Mammary epithelial cell (primary cell): ENCODE measurements at places on chromosomes 12 and 14. TPM values are rescaled to one million over a fixed set of nuclear protein-coding genes. Genes with fewer than 3 reads are reported as not detected.

The SAMD15 gene
- 0.37 TPM for polyA plus RNA-seq

The HOXC9 gene
- polyA plus RNA-seq: 2.9 TPM

The FBXO34 gene
- polyA plus RNA-seq: 12.2 TPM

The HPD gene
- polyA plus RNA-seq: 0.03 TPM

The MYL6B gene
- polyA plus RNA-seq: 50.1 TPM

The C14orf93 gene
- polyA plus RNA-seq: 6.7 TPM

The EIF5 gene
- polyA plus RNA-seq: 337 TPM

The CEBPE gene
- polyA plus RNA-seq: not detected

GRCh38 chr14:58771016-58771415 is 133.3 kb downstream of the DACT1 start:
- no peak for DNase-seq

- no peak for DNase-seq
These were observed 39.1 kb downstream of the ADCK1 start for GRCh38 chr14:77838831-77839511.

- no peak for DNase-seq
These were observed 20.9 kb downstream of the DLGAP5 start for GRCh38 chr14:55170526-55170925.

DNA sequence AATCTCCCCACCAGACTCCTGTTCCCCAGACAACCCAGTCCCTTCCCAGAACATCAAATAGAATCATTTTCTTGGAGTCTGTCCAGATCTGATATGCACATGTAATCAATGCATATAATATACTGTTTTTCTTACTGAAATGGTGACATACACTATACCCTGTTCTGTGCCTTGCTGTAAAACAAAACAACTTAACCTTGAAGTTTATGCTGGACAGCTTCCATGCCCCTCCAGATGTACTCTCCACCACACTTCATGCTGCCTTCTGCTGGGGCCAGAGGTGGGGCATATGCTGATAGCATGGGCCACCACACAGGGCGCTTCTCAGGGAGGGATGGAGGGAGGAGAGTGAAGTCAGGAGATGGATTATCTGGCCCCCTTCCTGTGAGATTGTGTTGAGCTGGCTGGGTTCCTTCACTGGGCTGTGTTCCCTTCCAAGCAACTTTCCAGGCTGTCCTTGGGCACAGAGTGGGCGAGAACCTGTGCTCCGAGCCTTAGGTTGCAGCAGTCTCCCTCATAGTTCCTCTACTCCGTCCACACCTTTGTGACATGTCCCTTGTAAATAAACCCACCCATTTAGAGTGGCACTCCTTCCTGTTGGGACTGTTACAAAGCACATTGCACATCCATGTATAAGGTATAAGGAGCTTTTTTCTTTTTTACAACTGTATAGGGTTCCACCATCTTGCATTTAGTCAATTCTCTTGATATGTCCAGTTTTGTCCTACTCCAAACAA is 77.6 kb upstream of the RIC8B start:
- DNase-seq: no peak

GRCh38 chr14:104393898-104394381 is 185.6 kb upstream of the C14orf180 start:
- no peak for DNase-seq

DNA sequence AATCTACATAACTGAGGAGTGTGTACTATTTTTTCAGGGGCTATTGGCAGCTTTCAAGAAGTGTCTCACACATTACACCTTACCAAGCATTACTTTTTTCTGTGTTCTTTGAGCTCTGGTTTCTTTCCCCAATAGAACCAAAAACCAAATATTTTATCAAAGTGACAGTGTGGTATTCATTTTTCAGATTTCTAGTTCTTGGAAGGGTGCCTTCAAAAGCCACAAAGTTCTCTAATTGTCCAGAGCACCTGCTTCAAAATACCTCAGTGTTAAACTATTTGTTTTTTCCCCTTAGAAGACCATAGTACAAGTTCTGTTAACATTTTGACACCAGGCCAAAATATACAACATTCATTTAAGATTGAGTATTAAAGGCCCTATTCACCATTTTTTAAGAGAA is 515.7 kb downstream of the ETNK1 start:
- no peak for DNase-seq

DNA sequence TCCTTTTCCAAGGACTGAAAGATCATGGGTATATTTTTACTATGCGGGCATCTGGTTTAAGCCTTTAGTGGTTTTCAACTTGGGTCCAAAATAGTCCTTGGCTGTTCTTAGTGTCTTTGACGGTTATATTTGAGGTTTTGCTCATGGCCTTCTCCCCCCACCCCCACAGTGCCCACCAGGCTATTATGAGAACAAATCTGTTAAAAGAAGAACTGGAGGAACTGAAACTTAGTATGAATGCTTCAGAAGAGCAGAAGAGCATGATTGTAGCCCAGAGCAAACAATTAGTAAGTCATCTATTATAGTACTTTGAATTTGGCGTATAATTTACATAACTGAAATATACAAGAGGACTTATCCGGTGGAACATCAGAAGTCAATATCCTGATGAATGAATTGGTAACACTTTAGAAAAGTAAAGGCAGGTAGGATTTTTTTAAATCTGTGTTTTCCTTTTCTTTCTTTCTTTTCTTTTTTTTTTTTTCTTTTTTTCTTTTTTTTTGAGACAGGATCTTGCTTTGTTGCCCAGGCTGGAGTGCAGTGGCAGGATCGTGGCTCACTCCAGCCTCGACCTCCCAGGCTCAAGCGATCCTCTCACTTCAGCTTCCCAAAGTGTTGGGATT is 71.8 kb upstream of the BCAT1 start:
- no peak for DNase-seq

DNA sequence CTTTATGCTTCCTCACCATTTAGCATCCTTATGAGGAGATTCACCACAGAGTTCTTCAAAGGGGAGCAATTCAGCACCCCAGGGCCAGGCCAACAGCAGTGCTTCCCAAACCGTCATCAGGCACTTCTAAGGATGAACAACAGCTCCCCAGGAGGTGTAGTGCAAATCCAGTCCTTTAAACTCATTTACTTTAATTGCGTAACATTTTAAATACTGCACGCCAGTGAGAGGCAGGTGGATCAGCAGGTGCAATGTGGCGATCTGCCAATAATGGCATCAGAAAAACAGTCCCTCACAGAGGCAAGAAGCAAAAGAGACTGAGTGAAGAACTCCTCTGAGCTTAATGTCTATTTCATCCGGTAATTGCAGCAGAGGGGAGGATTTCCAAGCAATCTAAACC is 770.9 kb upstream of the FOXG1 start:
- no peak for DNase-seq

DNA sequence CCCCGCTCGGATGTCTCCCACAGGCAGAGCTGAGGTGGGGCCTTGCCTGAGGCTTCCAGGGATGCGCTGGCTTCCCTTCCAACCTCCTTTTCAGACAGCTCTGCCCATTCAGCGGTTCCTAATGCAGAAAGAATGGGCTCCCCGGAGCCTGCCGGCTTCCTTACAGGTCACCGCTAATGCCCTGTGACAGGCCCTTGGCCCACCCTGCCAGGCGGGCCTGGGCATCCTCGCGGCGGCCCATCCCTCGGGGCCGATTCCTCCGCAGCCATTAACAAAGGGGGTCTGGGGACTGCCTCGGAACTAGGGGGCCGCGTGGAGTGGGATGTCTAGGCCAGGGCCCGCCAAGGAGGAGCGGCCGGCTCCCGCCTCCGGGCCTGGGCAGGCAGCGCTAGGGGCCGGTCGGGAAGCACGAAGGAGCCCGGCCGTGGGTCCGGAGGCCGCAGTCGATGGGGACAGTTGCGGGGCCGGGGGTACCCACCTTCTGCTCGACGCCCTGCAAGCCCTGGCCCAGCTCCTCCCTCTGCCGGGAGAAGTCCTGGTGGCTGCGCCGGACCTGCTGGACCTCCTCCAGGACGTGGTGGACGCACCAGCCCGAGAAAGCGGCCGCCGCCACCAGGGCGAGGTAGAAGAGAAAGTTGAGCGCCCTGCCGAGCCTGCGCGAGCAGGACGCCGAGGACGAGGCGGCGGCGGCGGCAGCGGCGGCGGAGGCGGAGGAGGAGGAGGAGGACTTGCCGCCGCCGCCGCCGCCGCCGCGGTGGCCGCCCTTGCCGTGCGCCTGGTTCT is 738 bp downstream of the CKAP4 start:
- peak; percentile 56 for DNase-seq

GRCh38 chr14:102057480-102058114 is 29.2 kb downstream of the HSP90AA1 start:
- no peak for DNase-seq

GRCh38 chr14:53979747-53980642 is 23.4 kb upstream of the BMP4 start:
- no peak for DNase-seq

DNA sequence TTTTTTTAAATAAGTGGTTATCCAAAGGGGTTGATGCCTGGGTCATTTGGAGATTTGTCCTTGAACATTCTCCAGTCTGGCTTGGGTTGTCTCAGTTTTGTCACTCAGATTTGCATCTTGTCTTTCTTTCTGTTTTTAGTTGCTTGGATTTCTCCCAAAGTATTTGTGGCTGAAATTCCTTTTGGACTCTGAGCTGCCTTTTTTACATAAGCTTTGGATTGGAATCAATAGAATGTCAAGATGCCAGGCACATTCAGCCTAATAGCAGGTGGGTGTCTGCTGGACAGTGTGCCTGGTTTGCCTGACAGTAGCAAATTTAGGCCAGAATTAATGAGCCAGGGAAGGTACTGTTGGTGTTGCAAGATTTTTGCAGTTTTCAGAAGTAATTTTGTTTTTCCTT is 50.0 kb downstream of the FLRT2 start:
- DNase-seq: no peak

- DNase-seq: peak; percentile 25
These were observed 918 bp downstream of the LIN7A start for GRCh38 chr12:80936642-80937390.

GRCh38 chr12:13173012-13173932 is 23.3 kb upstream of the EMP1 start:
- peak; percentile 91 for DNase-seq

DNA sequence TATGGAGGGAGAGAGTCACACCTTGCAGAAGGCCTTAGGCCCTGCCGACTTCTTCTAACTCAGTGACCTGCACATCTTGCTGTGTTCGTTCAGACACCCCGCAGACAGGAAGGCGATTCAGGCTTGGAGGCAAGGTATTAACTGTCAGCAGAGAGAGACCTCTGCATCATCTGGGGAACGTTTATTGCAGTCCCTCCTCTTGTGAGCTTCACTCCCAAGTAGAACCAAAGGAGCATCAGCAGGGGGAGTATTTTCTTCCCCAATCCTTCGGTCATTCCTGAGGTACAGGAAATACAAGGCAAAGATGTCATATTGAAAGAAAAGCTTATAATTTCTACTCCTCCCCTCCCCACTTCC is 217.9 kb downstream of the CRADD start:
- no peak for DNase-seq

DNA sequence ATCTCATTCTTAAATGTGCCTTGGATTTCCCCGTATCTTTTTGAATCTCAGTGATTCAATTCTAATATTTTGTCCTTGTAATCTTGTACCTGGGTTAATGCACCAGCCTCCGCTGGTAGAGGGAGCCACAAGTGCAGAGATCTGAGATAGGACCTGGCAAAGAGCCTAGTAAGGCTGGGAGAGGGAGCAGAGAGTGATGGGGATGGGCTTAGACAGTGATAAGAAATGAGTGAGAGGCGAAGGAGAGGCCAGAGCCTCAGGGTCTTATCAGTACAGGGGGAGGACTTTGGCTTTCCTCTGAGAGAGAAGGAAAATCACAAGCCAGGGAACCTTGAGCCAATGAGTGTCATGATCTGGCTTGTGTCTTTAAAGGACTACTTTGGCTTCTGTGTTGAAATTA is 30.5 kb upstream of the LMNTD1 start:
- no peak for DNase-seq

- peak; percentile 92 for DNase-seq
These were observed 3.3 kb downstream of the COL2A1 start for GRCh38 chr12:48000878-48001504.

- no peak for DNase-seq
These were observed 7.1 kb upstream of the CGRRF1 start for GRCh38 chr14:54502602-54503001.

- no peak for DNase-seq
These were observed 94.3 kb upstream of the NAV3 start for GRCh38 chr12:77736219-77736965.

- DNase-seq: no peak
These were observed 380.1 kb downstream of the ALG10 start for GRCh38 chr12:34402228-34402898.

- no peak for DNase-seq
These were observed 48.9 kb upstream of the RIN3 start for GRCh38 chr14:92464716-92465115.

- no peak for DNase-seq
These were observed 261.9 kb downstream of the TMEM132D start for GRCh38 chr12:129641926-129642325.

DNA sequence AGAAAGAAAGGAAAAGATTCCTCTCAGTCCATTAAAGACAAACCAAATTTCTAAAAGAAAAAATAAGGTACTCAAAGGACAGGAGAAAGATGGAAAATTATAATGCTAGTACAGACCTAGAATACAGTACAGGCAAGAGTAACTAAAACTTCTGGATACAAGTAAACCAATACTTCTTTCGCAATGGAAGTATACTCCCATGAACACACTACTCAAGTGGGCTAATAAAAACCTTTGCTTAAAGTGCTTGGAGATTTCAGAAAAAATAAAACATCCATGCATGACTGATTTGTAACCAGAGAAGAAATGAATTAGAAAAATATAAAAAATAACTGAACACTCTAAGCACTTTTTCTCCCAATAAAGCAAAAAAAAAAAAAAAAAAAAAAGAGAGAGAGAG is 3.5 kb downstream of the ZBTB25 start:
- no peak for DNase-seq

DNA sequence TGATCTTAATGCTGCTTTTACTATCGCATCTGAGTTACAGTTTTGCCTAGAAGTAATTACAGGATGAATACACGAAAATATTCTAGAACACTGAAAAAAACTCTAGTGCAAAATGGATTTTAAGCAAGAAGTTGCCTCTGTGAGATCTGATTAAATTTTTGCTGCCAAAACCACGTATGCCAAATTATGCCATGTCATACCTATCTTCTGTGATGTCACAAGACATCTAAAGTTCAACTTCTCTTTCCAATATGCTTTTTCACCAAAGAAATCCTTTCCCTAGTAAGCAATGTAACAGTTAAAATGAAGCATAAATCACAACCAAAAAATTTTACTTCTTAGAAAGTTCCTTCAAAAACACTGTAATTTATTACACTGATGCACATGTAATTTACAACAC is 39.6 kb downstream of the HECTD4 start:
- no peak for DNase-seq

DNA sequence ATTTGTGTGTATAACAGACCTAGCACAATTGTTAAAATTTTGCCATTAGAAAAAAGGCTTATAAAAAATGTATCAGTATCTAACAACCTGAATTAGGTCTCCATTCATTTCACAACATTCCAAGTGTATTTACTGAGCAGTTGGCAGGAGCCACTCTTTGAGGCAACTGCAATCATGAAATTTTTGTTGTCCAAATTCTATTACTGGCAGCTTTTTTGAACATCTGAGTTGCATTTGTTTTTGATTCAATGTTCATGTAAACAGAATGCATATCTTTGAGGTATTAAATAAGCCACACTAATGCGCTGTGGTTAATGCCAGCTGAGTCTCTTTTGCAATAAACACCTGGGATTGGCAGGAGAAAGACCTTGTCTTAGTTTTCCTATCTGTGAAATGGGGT is 8.7 kb downstream of the KITLG start:
- no peak for DNase-seq
